Caki2 (cell line): ENCODE measurements at places on chromosomes 12 and 14. TPM values are rescaled to one million over a fixed set of nuclear protein-coding genes. Genes with fewer than 3 reads are reported as not detected.

Gene ASCL1
- total RNA-seq: not detected in 2 replicates

Gene DIO3
- total RNA-seq: 0.71 TPM in 1 of 2 replicates, not detected in the other

Gene PRPF39
- 12.0 and 22.8 TPM in 2 replicates for total RNA-seq

Gene SDSL
- 32.2 and 48.2 TPM in 2 replicates for total RNA-seq

Gene CLEC2B
- 4.7 and 11.5 TPM in 2 replicates for total RNA-seq

Gene RNASE2
- not detected in 2 replicates for total RNA-seq

Gene BIN2
- total RNA-seq: not detected in 2 replicates

Gene POTEM
- total RNA-seq: not detected in 2 replicates

Gene CHMP4A
- 23.3 and 52.2 TPM in 2 replicates for total RNA-seq

Gene LHX5
- not detected in 2 replicates for total RNA-seq

Gene KLRC1
- not detected in 2 replicates for total RNA-seq

Gene CYP27B1
- total RNA-seq: 0.07 and 0.46 TPM in 2 replicates

Gene STAB2
- not detected in 2 replicates for total RNA-seq

Gene RNASE4
- 18.5 and 21.6 TPM in 2 replicates for total RNA-seq

Gene PAPLN
- total RNA-seq: 11.6 and 21.2 TPM in 2 replicates

Gene CHGA
- 93.0 and 123 TPM in 2 replicates for total RNA-seq

Gene OR8S1
- total RNA-seq: not detected in 2 replicates

Gene HOXC5
- total RNA-seq: not detected in 2 replicates

Gene TAS2R30
- total RNA-seq: not detected in 2 replicates

Gene RNASE8
- not detected in 2 replicates for total RNA-seq

Gene RASSF9
- total RNA-seq: not detected in 2 replicates

Gene GPR137C
- not detected in 2 replicates for total RNA-seq

Gene SIX1
- 15.2 and 22.9 TPM in 2 replicates for total RNA-seq

Gene SLC2A14
- total RNA-seq: 0.14 TPM in 1 of 2 replicates, not detected in the other

Gene MAP1LC3B2
- 2.7 TPM in 1 of 2 replicates, not detected in the other for total RNA-seq

Gene KRT3
- total RNA-seq: not detected in 2 replicates

Gene OASL
- total RNA-seq: 28.3 and 30.3 TPM in 2 replicates

Gene ABCC9
- 0.51 TPM in 1 of 2 replicates, not detected in the other for total RNA-seq

Gene IRF9
- 29.9 and 36.1 TPM in 2 replicates for total RNA-seq

Gene CFAP54
- 1.0 and 6.7 TPM in 2 replicates for total RNA-seq

Gene DEGS2
- total RNA-seq: 0.14 and 1.5 TPM in 2 replicates

Gene CCDC198
- total RNA-seq: 6.7 and 14.2 TPM in 2 replicates

Gene EPYC
- not detected in 2 replicates for total RNA-seq

Gene SOCS2
- total RNA-seq: 4.9 and 7.1 TPM in 2 replicates

Gene KCNH3
- 3.2 and 3.6 TPM in 2 replicates for total RNA-seq

Gene HOXC12
- not detected in 2 replicates for total RNA-seq

Gene CCDC197
- not detected in 2 replicates for total RNA-seq

Gene HOXC9
- 1.4 and 2.4 TPM in 2 replicates for total RNA-seq

Gene COA8
- 42.8 and 55.6 TPM in 2 replicates for total RNA-seq

Gene HCFC2
- total RNA-seq: 0.78 and 3.7 TPM in 2 replicates

Gene NRIP2
- total RNA-seq: not detected in 2 replicates

Gene NELL2
- 6.7 and 15.8 TPM in 2 replicates for total RNA-seq

Gene PLEKHG7
- total RNA-seq: not detected in 2 replicates

Gene TDP1
- total RNA-seq: 22.0 and 33.5 TPM in 2 replicates

Gene GLT8D2
- total RNA-seq: not detected in 2 replicates

Gene KIF26A
- total RNA-seq: 0.32 TPM in 1 of 2 replicates, not detected in the other

Gene OR4M1
- not detected in 2 replicates for total RNA-seq

Gene SPX
- total RNA-seq: 33.4 and 49.3 TPM in 2 replicates

Gene BHLHE41
- 5.8 and 70.0 TPM in 2 replicates for total RNA-seq
